Thymus (tissue), 14 donors: ENCODE measurements at places on chromosomes 16 and 17. TPM values are rescaled to one million over a fixed set of nuclear protein-coding genes. Genes with fewer than 3 reads are reported as not detected.

USP43 gene
- 0.57 TPM for total RNA-seq

BORCS6 gene
- 8.5 TPM for total RNA-seq

SPNS3 gene
- total RNA-seq, result 9.1 TPM

TBC1D3C gene
- total RNA-seq, result not detected

CXCL16 gene
- total RNA-seq, result 3.3 TPM

CSF3 gene
- 0.09 TPM for total RNA-seq

DNA sequence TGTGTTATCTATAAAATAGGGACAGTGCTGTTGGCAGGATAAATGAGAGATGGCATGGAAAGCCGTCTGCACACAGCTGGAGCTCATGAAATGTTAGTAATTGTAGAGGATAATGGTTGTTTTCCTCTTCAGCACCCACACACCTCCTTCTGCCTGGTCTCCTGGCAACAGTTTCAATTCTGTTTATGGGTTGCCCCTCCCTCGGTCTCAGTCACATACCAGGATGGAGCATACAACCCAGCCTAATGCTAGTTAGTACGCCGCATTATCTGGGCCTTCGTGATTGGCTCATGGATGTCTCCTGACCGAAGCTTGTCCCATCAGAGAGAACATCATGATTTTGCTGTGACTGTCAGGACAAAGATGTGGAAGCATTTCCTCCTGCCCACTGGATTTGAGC is 126.2 kb upstream of the WSCD1 start:
- no peaks in the 10 kb centered on the region for H3K4me1 ChIP-seq
- no peak for DNase-seq
- H3K27ac ChIP-seq, result no peak overlapping the region
- no peak overlapping the region for H3K4me3 ChIP-seq
- no peaks in the 10 kb centered on the region for H3K27me3 ChIP-seq

DNA sequence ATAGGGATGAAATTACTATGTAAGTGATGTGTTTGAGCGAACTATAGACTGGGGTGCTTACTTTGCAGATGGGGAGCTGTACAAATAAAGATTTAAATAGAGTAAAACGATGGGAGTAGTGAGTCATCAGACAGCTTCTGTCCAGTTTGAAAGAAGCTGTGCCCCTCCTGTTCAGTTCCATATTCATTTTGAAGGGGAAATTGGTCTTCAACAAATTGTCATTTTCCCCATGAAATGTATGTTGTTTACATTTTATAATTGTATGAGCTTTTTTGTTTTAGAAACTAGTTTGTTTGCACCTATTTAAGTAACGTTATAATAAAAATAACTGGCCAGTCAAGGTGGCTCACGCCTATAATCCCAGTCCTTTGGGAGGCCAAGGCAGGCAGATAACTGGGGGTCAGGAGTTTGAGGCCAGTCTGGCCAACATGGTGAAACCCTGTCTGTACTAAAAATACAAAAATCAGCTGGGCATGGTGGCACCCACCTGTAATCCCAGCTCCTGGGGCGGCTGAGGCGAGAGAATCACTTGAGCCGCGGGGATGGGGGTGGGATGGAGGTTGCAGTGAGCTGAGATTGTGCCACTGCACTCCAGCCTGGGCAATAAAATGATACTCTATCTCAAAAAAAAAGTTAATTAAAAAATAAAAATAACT is 20.2 kb downstream of the SEC14L1 start:
- peaks cover 3% of the 10 kb centered on the region for H3K36me3 ChIP-seq
- no peak overlapping the region for H3K4me3 ChIP-seq
- peaks cover 17% of the 10 kb centered on the region for H3K4me1 ChIP-seq
- no peaks in the 10 kb centered on the region for H3K27me3 ChIP-seq
- DNase-seq, result no peak
- H3K27ac ChIP-seq, result no peak overlapping the region

DNA sequence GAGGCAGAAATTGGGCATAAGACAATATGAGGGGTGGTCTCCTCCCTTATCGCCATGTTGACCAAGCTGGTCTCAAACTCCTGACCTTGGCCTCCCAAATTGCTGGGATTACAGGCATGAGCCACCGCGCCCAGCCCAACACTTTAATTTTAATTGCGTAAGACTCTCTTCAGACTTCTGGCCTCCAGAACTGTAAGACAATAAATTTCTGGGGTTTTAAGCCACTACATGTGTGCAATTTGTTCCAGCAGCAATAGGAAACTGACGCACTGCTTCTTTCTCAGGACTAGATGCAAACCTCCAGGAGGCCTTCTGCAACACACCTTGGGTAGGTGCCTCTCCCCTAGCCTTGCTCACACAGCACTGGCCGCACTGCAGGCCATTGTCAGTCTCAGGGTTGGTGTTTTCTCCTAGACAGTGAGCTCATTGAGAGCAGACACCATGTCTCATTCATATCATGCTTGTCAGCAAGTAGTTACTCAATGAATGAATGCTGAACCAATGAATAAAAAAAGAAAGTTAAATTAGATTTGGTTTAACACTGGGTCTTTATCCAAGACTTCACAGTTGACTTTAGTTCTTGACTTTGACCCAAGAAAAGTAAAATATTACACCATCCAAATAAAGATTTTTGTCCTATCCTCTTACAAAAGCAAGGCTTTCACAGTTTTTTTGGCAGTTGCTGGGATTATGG is 5.5 kb upstream of the ACSF2 start:
- DNase-seq, result no peak
- H3K4me1 ChIP-seq, result peaks cover 12% of the 10 kb centered on the region
- H3K27ac ChIP-seq, result peak overlapping the region; percentile 77
- H3K4me3 ChIP-seq, result no peak overlapping the region
- H3K27me3 ChIP-seq, result no peaks in the 10 kb centered on the region
- no peaks in the 10 kb centered on the region for H3K36me3 ChIP-seq

DNA sequence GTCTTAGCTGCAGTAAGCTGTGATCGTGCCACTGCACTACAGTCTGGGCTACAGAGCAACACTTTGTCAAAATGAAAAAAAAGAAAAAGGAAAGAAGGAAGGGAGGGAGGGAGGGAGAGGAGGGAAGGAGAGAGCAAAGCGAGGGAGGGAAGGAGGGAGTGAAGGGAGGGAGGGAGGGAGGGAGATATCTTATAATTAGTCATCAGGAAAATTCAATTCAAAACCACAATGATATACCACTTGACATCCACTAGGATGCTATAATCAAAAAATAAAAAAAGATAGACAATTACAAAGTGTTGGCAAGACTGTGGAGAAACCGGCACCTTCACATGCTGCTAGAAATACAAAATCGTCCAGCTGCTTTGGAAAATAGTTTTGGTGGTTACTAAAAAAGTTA is 93.8 kb downstream of the CDC27 start:
- no peak for DNase-seq
- peaks cover 5% of the 10 kb centered on the region for H3K4me1 ChIP-seq
- no peak overlapping the region for H3K27ac ChIP-seq
- H3K4me3 ChIP-seq, result no peak overlapping the region

DNA sequence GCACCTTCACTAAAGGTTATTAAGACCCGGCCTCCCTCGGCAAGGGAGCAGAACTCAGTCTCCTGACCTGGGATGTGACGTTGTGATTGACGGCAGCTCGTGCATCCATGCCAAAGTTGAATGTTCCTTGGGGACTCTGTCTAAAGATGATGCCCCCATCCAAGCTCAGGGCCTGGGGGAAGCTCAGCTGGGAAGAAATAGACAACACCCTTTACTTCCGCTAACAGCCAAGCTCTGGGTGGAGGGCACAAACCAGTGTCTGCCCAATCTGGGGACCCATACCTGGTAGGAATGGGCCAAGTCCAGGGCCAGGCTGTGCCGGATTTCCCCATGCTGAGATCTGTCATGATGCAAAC is 95.4 kb downstream of the RMI2 start:
- no peaks in the 10 kb centered on the region for H3K36me3 ChIP-seq
- no peak overlapping the region for H3K4me3 ChIP-seq
- no peaks in the 10 kb centered on the region for H3K27me3 ChIP-seq
- DNase-seq, result no peak

GRCh38 chr17:58112970-58113631 is 29.9 kb downstream of the DYNLL2 start:
- H3K27me3 ChIP-seq, result no peaks in the 10 kb centered on the region
- no peaks in the 10 kb centered on the region for H3K36me3 ChIP-seq
- H3K27ac ChIP-seq, result no peak overlapping the region
- H3K4me3 ChIP-seq, result no peak overlapping the region
- no peaks in the 10 kb centered on the region for H3K4me1 ChIP-seq

DNA sequence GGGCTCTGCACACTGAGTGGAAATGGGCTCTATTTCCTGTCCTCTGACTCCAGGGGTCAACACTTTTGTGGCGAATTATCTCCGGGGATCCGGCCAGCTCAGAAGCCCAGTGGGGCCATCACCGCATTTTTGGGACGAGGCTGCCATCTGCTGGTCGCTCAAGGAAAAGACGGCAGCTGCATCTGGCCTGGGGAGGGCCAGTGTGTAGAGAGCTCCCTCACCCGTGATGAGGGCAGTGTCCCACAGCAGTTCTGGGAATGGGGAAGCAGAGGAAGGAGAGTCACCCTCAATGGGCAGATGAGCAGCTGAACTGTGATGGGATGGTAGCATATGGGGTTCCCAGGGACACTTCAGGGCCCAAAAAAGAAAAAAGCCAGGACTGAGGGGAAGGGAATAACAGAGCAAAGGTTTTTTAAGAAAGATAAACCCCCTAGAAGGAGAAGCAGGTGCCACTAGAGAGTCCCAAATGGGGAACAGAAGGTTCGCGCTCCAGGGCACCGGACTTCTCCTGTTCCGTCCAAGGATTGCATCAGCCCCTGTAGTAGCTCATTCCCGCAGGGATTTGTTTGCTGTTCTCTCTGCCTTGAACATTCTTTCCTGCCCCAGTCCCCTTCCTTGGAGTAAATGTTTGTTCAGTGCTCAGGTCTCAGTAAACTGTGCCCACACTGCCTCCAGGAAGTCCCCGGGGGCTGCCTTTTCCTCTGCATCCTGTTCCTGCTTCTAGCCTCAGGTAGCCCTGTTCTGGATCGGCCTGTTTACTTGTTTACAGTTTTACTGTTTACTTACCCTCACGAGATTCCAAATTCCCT is 9.3 kb upstream of the ABCC12 start:
- no peak overlapping the region for H3K27ac ChIP-seq
- peak; percentile 24 for DNase-seq
- no peaks in the 10 kb centered on the region for H3K36me3 ChIP-seq
- no peak overlapping the region for H3K4me3 ChIP-seq
- H3K4me1 ChIP-seq, result no peaks in the 10 kb centered on the region
- no peaks in the 10 kb centered on the region for H3K27me3 ChIP-seq

DNA sequence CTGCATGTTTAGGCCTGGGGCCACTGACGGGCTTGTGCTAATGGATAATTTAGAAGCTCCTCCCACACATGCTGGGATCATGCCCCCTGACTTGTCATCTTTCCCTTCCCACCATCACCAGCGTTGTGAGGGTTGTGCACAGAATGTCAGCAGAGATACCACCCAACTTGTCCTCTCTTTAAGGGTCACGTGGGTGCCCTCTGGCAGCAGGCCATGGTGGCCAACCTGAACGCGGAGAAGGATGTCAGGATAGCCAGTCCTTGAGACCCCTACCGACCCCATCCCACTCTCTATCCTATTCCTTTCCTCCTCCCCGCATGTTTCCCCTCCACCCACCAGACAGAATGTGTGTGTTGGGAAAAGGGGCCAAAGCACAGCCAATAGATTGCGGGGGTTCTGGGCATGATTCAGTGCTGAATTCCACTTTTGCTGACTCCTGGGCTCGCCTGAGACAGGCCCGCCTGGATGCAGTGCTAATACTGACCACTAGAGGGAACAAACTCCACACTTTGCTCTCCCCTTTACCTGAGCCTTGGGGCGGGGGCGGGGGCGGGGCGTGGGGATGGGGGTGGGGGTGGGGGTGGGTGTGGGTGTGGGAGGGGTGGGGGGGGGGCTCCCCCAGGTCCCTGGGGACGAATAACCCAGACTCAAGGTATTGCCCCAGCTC is at the start of gene GH2:
TSS of gene GH2 (minus strand) at position 10 of the 667 bp plus-strand sequence. CDS start 143 bp downstream, outside the sequence.
- no peaks in the 10 kb centered on the region for H3K36me3 ChIP-seq
- no peak within 1 kb of the TSS for H3K4me3 ChIP-seq
- H3K27ac ChIP-seq, result no peak within 1 kb of the TSS
- peak; percentile 42 for DNase-seq
- no peaks in the 10 kb centered on the region for H3K4me1 ChIP-seq

DNA sequence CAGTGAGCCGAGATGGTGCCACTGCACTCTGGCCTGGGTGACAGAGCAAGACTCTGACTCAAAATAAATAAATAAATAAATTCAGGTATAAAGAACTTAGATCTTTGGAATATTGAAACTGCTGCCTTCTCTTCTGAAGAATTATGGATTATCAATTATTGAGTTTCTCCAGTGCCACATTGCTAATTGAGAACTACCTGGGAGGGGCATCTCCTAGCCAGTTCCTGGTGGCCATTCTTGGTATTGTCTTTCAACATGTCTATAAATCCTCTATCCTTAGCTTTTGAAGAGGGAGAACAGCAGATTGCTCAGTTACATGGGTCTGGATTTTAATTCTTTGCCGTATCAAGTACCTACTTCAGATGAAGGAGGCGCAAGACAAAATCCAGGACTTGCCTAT is 29.2 kb downstream of the CALCOCO2 start:
- H3K4me1 ChIP-seq, result peaks cover 7% of the 10 kb centered on the region
- no peak overlapping the region for H3K4me3 ChIP-seq
- H3K27ac ChIP-seq, result no peak overlapping the region
- no peaks in the 10 kb centered on the region for H3K27me3 ChIP-seq
- DNase-seq, result no peak

DNA sequence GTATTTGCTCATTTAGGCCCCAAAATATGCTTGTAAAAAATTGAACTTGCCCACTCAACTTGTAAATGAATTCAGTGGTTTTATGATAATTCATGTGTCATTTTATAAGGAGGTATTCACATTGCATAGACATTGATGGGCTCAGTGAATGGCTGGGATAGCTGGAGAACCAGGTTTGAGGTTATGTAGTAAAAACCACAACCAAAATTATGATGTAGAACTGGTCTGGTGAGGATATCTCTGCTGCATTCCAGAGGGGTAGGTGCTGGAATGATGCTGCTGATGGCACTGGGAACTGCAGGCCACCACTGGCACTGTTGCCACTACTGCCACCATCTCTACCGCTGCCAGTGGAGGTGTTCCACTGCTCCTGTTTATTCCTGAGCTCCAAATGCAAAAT is 21.5 kb upstream of the RABEP1 start:
- no peak for DNase-seq
- H3K4me3 ChIP-seq, result no peak overlapping the region
- H3K4me1 ChIP-seq, result peaks cover 10% of the 10 kb centered on the region
- H3K36me3 ChIP-seq, result no peaks in the 10 kb centered on the region

GRCh38 chr16:82421851-82422250 is 204.9 kb upstream of the CDH13 start:
- H3K27me3 ChIP-seq, result no peaks in the 10 kb centered on the region
- H3K27ac ChIP-seq, result no peak overlapping the region
- DNase-seq, result no peak
- no peaks in the 10 kb centered on the region for H3K36me3 ChIP-seq
- no peak overlapping the region for H3K4me3 ChIP-seq

- no peaks in the 10 kb centered on the region for H3K27me3 ChIP-seq
- no peaks in the 10 kb centered on the region for H3K4me1 ChIP-seq
- DNase-seq, result no peak
- no peak overlapping the region for H3K4me3 ChIP-seq
These were observed 169.8 kb downstream of the PITPNC1 start for GRCh38 chr17:67546578-67547527.
